ENCODE measurements at places on chromosomes 12 and 14.

DNA sequence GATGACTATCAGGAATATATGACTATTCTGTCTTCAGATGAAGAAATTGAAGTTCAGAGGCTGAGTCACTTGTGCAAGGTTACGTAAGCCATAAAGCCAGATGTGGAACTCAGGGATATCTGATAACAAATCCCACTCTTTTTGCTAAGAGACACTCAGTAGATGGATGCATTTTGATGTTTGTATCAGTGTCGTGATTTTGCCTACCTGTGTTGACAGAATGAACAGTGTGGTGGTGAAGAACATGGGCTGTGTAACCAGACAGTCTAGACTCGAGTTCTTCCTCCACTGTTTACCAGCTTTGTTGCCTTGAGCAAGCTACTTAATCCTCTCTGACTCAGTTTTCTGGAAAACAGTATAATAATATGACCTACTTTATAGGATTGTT, 93.9 kb downstream of the DAAM1 start:
- DNase-seq, result no peak

DNA sequence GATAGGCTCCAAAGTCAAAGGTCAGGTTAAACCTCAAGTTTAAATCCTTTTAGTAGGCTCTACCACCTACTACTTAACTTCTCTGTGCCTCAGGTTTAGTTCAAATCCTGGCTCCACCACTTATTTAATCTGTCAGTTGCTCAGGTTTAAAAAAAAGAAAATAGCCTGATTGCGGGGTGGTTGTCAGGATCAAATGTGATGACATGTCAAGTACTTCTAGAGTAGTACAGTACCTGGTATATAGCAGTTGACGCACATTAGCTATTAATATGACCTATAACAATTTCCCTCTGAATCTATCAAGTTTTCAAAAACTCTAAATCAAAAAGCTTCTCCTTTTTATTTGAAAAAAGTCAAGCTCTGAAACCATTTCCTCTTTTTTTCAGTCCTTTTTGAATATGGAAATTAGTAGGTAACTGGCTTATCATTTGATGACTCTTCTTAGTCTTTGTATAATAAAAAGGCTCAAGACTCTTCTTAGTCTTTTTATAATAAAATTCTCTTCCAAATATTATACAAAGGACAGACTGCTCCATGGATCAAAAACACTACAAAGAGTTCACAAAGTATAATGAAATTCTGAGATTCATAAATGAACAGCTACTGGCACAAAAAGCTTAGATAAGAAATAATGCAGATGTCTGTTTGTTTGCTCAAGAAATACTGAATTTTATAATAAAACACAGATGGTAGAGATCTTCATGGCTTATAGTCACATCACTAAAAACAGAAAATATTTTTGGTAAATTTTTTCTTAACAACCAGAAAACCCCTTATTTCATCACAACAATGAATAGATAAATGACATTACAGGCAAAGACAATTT, 5.0 kb downstream of the OSBPL8 start:
- no peak for DNase-seq

- no peak for DNase-seq
These were observed 152.0 kb downstream of the KTN1 start for GRCh38 chr14:55731881-55732498.

DNA sequence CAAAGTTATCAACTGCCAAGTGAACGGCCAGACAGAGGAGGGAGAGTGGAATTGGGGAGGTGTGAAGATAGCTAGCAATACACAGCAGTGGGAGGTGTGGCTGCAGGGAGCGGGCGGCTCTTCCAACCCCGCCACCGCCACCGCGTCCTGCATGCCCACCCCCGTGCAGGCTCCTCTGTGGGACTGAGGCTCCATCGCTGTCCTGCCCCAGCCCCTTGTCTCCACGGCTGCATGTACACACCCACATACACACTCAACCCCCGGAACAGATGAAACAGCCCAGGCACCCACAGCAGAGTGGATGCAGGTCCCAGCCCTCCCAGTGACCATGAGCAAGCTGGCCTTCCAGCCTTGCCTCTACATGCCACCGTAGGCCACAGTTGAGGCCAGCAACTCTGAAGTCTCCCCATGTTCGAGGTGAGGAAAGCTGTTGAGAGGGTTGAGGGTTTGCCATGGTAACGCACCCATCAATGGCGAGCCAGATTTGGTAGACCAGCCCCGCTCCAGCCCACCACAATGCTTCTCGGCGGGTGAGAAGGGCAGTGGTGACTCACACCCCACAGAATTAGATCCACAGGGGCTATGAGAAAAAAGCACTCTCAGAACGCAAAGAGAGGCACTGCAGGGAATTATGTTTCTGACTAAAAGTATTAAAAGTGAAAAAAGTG, 39.3 kb downstream of the PITPNM2 start:
- DNase-seq, result no peak

DNA sequence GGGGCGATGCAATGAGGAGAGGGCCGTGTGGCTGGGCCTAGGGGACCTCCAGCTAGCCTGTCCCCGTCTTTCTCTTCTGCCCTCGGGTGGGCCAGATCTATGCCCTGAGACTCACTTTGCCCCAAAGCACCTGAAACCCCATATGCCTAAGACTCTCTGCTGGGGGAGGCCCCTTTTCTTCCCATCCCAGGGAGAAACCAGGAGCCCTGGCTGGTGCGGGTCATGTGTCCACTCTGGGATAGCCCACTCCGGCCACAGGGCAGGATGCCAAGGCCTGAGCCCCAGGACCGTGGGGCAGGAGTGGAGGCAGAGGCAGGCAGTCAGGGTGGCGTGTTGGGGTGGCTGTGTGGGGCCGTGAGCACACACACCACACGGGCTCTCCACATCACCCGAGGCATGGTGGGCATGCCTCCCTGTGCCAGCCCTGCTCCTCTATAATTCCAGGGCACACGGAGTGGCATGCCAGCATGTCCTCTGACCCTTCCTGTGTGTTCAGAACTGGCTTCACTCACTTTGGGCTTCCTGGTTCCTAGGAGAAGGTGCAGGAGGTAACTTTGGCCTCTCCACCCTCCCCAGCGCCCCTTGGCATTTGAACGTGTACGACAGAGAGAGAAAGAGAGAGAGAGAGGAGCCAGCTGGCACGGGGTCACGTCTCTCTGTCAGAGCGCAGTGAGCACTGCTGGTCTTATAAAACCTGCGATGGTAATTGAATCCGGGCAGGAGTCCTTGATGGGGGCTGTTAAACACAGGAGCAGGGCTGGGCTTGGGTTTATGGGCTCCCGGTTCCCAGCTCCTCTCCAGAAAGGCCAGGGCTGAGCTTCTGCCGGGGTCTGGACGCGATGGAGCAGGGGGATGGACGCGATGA, 144.2 kb downstream of the KIF26A start:
- DNase-seq, result no peak

DNA sequence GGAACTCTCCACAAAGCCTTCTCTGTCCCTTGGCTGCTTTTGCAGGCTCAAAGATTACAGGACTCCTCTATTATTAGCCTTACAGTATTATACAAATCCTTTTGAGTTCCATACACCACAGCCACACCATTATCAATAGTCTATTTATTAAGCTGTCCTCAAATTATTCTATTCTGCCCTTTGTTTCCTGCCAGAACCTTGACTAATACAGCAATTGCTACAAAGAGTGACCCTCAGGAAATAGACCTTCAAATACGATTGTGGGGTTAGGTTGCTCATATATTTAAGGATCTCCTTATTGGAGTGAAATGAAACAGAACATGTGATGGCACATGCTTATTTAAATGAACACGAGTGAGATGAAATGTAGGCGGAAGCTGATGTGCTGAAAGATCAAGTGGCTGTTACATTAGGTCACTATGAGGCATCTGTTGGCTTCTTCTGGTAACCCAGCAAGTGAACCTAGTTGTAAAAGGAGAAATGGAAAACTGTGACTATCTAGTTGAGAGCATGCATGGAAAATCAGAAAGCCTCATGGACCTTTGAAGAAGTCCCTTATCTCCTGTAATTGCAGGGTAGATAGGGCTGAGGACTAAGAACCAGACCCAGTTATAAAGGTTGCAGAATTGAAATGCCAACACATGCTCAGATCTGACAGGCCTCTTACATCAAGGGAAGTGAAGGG, 75.5 kb downstream of the AVPR1A start:
- DNase-seq, result no peak

GRCh38 chr14:99267837-99268781, 3.9 kb downstream of the BCL11B start:
- DNase-seq, result no peak

DNA sequence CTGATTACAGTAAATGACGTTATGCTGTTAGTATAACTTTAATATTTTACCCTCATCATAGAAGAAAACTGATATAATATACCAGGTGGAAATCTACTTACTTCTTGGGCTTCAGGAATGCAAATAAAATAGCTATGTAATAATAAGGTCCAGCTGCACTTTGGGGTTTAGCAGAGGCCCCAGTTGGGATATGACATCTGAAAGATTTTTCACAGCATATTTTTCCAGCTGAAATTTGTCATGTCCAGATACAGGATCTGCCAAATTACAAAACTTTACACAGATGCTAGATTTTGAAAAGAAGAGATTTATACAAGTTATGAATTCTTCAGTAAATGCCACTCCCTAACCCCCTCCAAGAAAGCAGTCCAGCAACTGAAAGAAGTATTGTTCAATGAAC, 29.2 kb upstream of the DCN start:
- DNase-seq, result no peak

GRCh38 chr12:42296503-42297109, 29.3 kb downstream of the ZCRB1 start:
- DNase-seq, result no peak

DNA sequence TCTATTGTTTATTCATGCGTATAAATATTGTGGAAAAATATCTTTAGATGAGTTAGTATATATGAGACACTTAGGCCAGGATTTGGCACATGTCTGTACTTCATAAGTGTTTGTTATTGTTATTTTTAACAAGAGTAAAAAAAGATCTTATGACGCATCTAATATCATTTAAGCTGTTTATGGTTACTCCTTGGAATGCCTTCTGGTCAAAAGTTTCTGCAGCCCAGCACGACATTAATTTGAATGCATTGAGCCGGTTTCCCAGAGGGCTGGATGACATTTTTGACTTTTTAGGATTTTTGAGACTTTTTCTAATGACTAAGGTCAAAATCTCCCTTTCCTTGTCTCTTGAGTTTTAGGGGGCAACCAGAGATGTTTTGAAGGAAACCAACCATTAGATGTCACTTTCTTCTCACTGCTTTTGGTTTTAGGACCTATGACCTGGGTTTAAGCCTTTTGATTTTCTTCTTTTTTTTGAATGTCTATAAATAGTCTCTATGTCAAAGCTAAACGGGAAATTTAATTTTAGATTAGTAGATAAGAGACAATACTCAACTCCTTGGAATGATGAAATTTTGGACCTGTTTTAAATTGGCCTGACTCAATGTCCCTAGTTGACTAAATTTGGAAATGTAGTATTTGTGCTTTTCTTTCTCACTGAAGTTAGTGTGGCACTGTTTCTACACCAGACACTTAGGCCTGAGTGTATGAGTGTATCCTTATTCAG, 215.5 kb downstream of the AEBP2 start:
- no peak for DNase-seq

DNA sequence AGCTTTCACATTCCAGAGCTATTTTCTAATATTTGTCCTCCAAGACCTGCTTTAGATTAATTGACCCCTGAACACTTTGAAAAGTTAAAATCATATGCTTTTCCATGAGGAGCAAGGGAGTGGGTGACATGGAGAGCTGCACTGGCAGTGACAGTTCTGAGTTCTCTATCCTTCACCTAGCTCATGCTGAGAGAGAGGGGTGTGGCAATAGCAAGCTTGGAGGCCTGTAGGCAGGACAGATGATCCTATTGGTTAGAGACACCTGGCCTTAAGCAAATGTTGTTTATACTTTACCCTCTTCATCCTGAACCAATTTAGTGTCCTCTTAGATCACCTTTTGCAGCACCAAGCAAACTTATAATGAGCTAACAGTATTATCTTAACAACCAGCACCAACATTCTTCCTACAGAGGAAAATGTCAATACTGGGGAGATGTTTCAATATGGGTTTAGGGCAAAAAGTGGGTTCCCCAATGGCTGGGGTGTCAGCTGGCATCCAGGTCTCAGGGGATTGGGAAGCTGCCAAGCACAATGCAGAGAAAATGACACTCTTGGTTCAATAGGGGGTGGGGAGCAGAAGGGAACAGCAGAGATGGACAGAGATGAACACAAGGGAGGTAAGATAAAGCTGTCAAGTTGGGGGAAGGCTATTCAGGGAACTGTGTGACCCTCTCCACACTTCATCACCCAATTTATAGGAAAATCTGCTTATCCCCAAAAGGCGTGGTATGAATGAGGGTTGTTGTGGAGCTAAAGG, 37.0 kb upstream of the PPM1H start:
- DNase-seq, result no peak

- DNase-seq, result no peak
These were observed 70.9 kb downstream of the FERMT2 start for GRCh38 chr14:52879958-52880357.

DNA sequence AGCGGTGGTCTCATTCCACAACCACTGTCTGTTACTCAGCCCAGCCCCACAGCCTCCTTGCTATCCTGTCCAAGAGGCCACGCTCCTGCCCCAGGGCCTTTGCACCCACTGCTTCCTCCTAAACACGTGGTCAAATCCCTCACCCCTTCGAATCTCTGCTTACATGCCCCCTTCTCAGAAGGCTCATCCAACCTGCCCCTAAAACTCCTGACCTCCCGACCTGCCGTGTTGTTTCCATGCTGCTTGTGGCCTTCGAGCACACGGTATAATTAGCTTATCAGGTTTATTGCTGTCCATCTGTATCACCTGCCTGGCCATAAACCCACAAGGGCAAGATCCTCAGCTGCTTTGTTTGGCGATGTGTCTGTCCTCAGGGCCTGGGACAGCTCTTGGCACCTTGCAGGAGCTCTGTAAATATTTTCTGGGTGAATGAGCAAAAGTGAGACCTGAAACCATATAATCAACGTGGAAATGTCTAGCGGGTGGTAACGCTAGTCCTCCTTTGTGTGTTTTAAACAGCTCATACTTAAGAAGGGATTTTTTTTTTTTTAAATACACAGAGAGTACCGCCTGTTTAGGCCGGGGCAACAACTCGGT, 36.0 kb downstream of the SCARB1 start:
- no peak for DNase-seq

DNA sequence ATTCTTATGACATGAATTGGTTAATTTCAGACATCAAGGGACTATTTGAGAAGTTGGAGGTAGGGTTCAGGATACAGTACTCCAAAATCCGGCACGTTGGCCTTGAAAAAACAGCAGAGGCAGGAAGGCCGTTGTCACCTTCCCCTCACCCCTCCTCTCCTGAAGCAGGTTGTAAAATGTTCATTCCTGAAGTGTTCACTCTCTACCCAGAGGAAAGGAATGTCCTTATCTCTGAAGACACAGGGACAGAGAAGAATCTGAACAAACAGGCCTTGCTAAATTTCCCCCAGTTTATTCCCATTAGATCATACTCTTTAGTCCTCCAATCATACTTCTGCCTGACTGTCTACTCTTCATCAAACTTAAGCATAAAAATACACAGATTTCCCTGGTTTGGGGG, 313.6 kb downstream of the ZFP36L1 start:
- DNase-seq, result no peak

- DNase-seq, result no peak
These were observed 164.9 kb downstream of the CEP128 start for GRCh38 chr14:80776657-80777056.

DNA sequence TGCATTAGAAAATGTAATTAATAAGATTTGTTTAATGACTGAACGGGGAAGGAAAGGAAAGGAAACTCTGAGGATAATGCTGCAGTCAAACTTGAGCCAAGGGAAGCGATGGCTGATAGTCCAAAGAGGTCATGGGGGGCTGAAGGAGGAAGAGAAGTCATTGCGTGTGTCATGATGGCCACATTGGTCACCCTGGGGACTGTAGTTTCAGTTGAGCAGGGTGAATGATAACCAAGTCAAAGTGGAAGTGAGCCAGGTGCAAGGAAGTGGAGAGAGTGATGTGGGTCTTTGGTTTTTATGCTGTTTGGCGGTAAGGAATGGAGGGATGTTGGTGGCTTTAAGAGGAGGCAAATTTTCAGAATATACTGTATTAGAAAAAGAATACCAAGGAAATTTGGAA, 21.6 kb downstream of the C12orf75 start:
- DNase-seq, result no peak

Data from activated T-helper 1 cell treated with anti-CD3 and anti-CD28 coated beads, Interleukin-2, amount 50 U/mL, for 16 hours (primary cell).